ENCODE measurements at places on chromosomes 13 and 19.

GRCh38 chr19:32811151-32811550 is 58.4 kb downstream of the SLC7A9 start:
- no peak for DNase-seq

GRCh38 chr19:16841391-16841926 is 12.3 kb downstream of the SIN3B start:
- no peak for DNase-seq

GRCh38 chr19:54523403-54523802 is 20.8 kb downstream of the LAIR2 start:
- no peak for DNase-seq

DNA sequence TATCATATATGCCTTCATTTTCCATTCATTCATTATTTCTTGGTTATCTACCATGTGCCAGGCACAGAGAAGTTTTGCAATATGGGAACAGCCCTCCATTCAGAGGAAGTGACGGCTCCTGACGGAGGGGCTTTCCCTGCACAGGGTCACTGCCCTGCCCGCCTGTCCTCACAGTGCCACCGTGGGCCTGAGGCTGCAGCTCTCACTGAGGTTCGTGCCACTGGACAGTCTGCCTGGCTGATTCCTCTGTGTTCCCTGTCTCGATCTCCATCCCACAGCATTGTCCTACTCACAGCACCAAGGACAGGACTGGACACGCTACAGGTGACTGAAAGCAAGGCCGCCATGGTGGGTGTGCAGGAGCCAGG is 92.7 kb downstream of the TSHZ3 start:
- no peak for DNase-seq

DNA sequence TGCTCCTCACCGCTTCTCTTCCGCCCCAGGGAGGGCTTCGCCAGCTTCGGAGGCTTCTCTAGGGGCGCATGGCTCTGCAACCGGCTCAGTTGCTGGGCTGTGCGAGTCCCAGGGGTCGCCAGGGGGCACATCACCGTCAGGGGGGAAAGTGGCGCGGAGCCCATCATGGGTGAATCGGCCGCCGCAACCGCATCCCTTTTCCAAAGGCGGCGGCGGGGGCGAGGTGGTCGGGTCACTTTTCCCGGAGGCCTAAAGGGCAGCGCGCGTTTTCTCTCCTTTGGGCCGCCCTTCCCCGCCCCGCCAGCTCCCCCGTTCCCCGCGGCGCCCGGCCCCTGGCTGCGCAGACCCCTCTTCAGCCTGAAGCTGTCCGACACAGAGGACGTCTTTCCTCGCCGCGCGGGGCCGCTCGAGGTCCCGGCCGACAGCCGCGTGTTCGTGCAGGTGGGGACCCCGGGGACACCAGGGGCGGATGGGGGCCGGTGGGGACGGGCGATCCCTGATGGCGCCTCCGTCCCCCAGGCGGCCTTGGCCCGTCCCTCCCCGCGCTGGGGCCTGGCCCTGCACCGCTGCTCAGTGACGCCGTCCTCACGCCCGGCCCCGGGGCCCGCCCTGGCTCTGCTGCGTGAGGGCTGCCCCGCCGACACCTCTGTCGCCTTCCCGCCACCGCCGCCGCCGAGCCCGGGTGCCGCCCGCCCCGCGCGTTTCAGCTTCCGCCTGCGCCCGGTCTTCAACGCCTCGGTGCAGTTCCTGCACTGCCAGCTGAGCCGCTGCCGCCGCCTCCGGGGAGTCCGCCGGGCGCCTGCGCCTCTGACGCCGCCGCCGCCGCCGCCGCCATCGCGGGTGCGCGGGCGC is 1.7 kb downstream of the TGFBR3L start:
- DNase-seq = no peak

DNA sequence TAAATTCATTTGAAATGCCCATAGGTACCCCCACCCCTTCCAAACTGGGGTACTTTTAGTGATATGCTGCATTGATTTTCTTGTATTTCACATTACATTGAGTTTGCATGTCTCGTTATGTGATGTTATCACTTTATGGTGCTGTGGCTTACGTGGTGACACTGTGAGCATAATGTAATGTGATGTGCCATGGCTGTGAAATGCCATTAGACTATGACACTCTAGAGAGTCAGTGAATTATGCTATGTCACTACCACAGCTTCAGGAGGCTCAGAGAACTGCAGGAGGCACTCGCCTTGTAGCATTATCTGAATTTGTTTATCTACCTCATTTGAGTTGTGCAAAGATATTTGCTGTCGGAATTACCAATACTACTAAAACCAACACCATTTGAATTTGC is 590.1 kb upstream of the SLC10A2 start:
- DNase-seq = no peak

GRCh38 chr13:80313668-80314256 is 27.2 kb downstream of the SPRY2 start:
- DNase-seq = no peak

GRCh38 chr13:108427355-108427754 is 157.8 kb downstream of the TNFSF13B start:
- no peak for DNase-seq

GRCh38 chr19:19873381-19873780 is 7.7 kb downstream of the ZNF253 start:
- no peak for DNase-seq

- DNase-seq = no peak
Measured at GRCh38 chr13:99894840-99895443, 76.6 kb downstream of the ZIC5 start.
